ENCODE measurements at places on chromosomes 5 and 9. TPM values are rescaled to one million over a fixed set of nuclear protein-coding genes. Genes with fewer than 3 reads are reported as not detected.

GRCh38 chr5:163695830-163696578, 190.6 kb downstream of the MAT2B start:
- peak; percentile 77 for DNase-seq

DNA sequence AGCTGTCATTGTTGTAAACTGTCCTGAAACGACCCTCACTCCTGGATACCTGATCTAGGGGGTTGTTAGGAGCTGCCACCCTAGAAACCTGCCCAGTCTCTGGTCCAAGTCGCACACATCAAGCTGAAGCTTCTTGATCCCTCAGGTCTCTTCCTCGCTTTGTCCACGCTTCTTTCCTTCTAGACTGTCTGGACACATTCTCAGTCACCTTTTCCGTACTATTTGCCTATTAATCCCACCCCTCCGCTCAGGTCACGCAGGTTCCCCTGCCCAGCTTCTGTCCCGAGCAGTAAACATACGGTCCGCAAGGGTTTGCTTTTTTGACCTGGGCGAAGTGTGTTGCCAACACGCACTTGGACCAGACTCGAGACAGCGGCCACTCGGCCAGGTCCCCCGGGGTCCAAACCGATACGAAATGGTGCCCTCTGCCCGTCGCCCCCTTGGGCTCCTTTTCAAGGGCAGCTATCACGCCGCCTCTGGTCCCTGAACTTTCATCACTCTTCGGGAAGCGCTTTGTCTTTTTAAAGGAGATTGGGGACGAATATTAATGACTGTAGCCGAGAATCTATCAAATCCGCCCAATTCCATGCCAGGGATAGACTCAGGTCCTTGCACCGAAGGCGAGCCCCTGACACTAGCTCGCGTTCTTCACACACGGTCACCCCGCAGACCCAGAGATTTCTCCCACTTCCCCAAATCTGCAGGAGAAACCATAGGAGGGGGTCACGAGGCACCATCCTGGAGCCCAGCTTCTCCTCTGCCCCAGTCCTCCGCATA, 814 bp downstream of the PLCXD3 start:
- DNase-seq, result no peak

DNA sequence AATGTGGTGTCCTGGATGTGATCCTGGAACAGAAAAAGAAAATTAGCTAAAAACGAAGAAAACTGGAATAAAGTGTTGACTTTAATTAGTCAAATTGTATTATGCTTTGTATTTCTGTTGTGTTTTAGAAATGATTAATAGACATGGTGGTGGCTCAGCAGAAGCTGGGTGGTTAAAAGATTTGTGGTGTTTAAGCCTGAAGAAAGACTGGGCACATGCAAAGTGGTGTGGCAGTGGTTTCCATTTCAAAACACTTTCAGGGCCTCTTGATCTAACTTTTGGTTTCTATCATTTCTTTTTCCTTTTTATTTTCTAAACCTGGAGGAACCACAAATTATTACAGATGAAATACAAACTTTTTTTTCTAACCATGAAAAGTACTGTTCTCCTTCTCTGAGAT, 44.1 kb downstream of the ADGRV1 start:
- no peak for DNase-seq

- DNase-seq, result no peak
These were observed 7.4 kb upstream of the CDK5RAP2 start for GRCh38 chr9:120587328-120587727.

- DNase-seq, result no peak
These were observed 16.6 kb upstream of the MLANA start for GRCh38 chr9:5874048-5874447.

DNA sequence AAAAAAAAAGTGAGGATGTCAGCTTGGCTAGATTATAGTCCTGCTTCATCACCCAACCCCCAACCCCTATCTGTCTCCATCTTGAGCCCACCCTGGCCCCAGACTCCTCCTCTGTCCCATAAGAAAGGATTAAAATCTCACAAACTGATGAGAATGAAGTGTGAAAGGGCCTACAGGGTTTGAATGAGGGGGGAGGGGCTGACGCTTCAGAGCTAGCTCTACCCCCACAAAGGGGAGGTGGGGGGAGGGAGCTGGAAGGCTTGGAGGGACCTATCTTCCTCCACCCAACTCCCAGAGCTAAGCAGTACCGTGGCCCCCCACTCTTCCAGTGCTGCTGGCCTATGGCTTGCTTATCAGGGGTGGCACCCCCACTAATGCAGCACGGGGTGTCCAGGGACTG, 43.7 kb upstream of the HAND1 start:
- no peak for DNase-seq

GRCh38 chr9:97077452-97078295, 38.7 kb upstream of the CTSV start:
- no peak for DNase-seq

DNA sequence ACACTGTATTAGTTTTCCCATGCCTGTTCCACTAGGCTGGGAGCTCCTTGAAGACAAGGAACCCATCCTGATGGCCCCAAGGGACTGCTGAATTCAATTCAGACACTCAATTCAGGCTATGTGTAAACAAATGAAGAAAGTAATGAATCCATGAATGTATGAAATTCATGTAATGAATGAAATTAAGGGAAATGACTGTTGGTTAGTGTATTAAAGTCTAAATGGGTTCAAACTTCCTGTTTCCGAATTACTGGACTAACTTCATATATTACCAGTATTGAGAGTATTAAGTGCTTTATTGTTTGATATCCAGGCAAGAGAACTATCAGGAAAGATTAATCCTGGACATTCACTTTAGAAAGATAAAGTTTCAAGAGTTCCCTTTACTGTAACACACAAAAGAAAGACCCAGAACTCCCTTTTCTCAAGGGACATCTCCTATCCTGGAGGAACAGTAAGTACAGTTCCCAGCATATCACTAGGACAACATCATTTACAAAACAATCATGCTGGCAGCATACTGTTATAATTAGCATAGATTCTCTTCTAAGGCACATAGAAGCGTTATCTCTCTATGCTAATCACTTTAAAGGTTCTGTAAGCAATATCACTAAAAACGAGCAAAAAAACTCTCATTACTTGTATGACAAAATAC, 28.5 kb upstream of the IFNK start:
- no peak for DNase-seq

- no peak for DNase-seq
These were observed 77.3 kb upstream of the OTULINL start for GRCh38 chr5:14504332-14504727.

DNA sequence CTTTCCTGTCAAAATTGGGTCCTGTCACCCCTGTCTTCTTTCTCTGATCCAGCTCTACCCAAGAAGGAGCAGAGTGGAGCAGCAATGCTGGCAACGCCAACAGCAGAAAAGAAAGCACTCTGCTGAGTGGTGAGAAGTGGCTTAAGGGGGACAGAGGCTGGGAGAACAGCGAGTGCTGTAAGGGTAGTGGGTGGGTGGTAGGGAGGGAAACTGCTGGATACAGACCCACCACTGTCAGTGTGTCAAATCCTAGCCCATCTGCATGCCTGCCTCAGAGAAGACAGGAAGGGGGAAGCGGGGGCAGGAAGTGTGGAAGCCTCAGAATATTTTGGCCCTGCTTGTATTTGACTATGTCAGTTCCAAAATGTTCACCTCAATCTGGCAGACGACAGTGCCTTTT, 170.4 kb upstream of the MAST4 start:
- DNase-seq, result no peak

GRCh38 chr5:133605323-133605722, 7.0 kb downstream of the FSTL4 start:
- DNase-seq, result no peak

DNA sequence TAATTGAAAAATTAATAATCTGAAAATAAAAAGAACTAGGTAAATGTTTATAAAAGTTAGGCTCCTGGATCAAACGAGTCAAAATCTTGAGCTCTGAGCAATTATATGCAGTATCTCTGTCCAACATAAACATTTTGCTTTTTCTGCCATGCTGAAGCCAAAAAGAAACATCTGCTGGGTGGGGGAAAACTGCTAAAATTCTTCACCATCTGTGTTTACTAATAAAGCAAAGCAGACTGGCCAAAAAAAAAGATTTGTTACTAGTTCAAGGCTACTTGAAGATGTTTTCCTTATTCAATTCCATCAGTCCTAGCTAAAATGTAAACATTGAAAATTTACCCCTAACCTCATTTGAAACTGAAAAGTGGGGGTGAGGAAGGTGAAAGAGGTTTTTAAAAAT, 29.7 kb downstream of the GTF3C4 start:
- DNase-seq, result no peak

DNA sequence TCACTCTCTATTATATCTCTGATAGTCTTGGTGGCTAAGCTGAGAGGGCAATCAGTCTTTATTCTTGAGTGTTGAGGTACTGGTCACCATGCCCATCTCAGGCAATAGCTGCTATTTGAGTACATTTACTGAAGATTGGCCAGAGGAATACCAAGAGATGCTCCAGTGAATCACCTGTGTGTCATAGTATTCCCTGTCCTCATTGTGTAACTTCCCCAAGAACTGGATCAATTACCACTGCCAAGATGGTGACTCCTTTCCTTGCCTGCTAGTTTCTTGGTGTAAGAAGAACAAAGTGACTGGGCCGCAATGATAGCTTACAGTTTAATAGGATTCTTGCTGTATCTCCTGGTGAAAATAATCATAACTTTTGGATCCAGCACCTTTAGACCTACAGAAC, 418.7 kb upstream of the KIF2A start:
- DNase-seq, result no peak

- DNase-seq, result peak; percentile 20
These were observed 1.0 kb upstream of the SAP30L start for GRCh38 chr5:154444556-154445421.

DNA sequence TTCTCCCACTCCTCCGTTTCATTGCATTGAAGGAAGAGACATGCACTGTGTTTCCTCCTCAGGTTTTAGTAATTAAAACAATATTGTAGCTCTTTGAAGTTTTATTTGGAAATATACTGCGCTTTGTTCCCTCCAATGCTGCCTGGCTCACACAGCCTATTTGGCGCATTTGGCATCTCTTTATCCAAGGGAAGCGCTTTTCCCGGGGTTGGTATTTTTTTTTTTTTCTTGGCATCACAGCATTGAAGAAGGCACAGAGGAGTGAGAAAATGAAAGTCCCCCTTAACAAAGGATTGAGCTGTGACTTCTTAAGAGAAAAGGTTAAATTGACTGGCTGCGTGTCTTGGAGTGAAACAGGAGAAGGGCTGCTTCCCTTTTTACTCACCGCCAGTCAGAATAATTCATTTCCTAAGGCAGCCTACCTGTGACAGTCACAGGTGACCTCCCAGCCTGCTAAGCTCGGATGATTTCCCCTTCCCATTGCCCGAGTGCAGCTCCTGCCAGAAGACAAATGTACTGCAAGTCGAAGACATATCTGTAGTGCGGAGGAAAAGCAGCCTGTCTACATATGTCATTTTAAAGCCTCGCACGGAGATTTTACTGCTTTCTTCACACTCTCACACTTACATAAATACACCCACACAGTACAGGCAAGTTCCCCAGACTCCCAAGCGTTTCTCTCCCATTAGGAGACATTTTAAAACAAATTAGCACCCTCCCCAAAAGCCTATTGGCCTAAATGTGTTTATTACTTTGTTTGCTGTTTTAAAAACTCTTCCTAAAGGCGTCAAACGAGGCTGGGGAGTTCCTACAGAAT, 665.5 kb upstream of the ZNF608 start:
- peak; percentile 27 for DNase-seq

DNA sequence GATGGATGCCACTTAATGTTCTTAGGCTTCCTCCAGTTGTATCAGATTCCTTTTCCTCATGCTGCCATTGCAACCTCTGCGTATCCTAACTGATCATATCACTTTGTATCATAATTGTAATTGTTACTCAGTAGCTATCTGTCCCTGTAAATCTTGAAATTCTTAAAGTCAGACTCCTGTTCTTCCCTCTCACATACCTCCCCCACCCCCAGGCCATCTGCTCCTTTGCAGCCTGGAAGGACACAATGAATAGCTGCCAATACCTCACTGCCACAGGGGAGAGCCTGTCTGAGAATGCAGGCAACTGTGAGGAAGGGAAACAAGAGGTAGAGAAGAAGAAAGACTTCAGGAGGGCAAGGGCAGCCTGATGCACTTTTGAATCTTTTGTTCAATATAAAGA, 228.5 kb downstream of the ENC1 start:
- no peak for DNase-seq

DNA sequence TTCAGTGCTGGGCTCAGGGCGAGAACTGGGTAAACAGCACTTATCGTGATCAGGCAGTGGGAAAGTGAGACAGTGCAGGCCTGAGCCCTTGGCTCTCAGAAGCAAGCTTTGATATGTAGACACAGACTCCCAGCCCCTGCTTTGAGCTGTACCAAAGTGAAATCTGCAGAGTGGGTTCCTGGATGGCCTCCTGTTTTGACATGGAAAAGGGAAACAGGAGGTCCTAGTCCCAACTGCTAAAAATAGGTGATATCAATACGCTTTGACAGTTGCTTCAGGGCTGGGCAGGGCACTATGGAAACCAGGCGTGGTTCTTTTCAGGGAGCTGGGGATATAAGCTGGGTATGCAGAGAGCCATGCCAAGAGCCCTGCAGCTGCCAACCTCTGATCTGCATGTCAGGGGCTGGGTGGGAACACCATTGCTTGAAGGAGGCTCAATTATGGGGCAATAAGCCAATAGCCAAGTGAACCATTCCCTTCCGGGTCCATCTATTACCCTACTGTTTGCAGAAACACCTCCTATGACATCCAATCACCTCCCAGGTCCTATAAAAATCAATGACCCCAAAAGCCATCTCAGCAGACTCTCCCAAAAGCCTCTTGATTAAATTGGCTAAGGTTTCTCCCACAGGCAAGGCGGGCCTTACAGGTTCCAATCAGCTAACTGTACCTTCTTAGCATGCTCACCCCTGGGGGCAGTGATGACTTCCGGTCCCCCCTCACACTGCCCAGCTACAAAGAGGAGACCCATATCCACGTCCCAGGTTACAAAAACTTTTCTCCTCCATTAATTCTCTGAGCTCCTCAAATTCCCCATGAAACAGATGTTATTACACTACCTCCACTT, 45.8 kb downstream of the EPB41L4B start:
- no peak for DNase-seq

- DNase-seq, result no peak
These were observed 1.9 kb downstream of the ROR2 start for GRCh38 chr9:91948101-91948596.

DNA sequence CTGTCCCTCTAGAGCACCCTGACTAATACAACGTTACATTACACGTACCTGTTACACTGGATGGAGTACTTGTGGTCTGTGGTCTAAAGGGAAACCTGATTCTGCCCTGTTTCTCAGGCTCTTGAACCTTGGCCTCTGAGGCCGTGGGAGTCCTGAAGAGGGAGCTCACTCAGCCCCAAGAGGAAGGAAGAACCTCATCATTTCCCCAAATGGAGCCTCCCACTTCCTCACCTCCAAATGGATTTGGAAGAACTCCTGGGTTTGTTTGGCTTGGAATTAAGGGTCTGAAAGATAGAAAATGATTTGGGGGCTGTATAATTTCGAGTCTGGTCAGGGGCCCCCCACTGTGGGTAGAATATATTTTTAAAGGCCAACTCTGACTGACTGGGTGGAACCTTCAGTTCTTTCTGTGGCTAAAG, 200.2 kb downstream of the SEMA6A start:
- DNase-seq, result no peak

The HACD4 gene
- total RNA-seq, result 4.1 TPM

The OR1L8 gene
- total RNA-seq, result 0.25 TPM

The OR2Y1 gene
- total RNA-seq, result not detected

The EGR1 gene
- 3.9 TPM for total RNA-seq

The PAPPA gene
- 0.20 TPM for total RNA-seq

The IL13 gene
- not detected for total RNA-seq

The C5orf58 gene
- total RNA-seq, result not detected
